Fibroblast of the aortic adventitia (primary cell): ENCODE measurements at places on chromosomes 6 and 20. TPM values are rescaled to one million over a fixed set of nuclear protein-coding genes. Genes with fewer than 3 reads are reported as not detected.

DNA sequence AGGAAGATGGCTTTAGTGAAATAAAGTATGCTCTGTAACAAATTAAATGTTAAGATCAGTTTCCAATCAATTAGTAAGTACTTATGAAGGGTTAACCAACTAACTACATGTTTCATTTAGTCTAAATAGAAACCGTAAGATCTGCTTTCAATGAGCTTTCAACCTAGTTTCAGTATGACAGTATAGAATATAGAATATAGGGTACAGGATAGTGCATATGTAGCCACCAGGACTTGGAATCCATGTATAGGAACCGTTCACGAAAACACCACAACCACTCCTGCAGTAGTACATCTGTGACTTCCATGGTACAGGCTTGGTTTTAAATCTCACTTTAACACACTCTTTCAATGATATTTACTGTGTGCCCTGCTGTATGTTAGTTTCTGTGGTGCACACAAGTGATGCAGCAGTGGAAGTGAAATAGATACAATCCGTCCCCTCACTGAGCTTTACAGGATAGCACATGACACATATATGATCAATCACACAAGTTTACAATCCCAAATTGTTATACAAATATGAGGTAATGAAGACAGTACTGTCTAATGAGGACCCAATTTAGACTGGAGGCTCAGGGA is 479.7 kb upstream of the MARCKS start:
- DNase-seq = no peak

DNA sequence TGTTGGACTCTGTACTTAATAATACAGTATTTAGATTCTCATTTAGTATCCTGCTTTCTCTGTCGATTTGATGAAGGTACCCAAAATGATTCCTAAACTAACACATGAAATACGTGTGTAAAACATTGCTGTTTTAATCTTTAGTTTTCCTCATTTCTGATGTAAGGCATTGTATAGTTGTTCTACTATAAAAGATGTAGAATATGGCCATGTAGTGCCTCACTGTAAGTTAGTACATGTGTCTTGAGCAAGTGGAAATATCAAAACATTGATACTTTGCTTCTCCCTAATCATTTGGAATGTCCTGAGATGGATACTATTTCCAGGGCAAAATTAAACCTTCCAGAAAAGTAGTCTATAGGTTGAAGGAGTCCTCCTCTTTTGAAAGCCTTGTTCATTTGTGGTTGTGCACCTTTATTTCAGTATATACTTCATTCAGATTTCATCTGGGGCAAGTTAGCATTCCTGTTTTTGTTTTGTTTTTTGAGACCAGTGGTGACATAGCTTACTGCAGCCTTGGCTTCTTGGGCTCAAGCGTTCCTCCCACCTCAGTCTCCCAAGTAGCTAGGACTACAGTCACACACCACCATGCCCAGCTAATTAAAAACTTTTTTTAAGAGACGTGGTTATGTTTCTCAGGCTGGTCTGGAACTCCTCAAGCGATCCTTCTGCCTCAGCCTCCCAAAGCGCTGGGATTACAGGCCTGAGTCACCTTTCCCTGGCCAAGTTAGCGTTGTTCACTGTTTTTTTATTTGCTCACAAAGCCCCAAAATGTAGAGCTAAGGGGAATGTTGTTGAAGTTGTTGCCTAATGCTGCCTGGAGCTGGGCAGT is 11.6 kb downstream of the SRSF3 start:
- peak; percentile 36 for DNase-seq

ADGRB3 gene
- 0.33 and 1.4 TPM in 2 replicates for total RNA-seq

GRCh38 chr6:101462576-101462975 is 69.1 kb downstream of the GRIK2 start:
- DNase-seq = peak; percentile 2

DNA sequence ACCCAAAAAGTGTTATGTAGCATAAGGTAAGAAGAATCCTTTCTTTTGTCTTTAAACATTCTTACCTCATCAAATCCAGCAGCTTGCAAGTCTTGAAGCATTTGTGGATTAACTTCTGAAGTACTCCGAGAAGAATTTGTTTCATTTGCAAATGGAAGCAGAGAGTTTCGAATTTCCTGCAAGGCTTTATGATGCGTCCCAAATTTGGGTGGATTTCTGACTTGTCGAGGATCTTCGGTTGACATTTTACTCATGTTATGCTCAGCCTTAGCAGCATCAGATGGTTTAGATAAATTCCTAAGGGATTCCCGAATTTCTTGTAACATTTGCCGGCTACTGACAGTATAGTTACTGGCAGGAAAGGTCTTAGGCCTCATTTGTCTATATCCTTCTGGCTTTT is 16.2 kb downstream of the LATS1 start:
- peak; percentile 13 for DNase-seq

DNA sequence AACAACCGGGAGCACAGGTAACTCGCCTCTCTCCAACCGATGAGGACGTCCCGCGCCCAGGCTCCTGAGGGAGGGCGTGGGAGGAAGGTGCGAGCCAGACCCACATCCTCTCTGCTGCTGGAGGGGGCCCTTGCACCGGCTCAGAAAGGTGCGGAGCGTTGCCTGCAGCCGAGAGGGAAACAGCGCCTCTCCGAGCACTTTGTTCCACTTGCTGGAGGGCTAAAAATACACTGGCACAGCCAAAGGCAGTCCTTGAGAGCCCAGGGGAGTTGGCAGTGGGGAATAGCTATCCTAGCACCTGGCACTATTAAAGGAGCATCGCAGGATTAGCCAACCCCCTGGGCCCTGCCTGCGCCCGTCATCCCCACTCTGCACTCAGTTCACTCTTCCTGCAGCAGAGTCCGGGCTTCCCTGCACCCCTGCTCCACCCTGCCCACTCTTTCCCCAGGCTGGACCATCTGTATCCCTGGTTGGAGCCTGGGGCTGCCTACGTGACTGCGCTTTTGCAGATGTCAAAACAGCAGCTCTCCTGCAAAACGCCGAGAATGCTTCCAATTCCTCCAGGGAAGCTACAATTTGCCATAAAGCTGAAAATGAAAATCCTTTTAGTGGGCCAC is 108.9 kb downstream of the SNX5 start:
- DNase-seq = no peak

GRCh38 chr6:107554326-107554725 is 64.4 kb downstream of the SOBP start:
- DNase-seq = no peak

- no peak for DNase-seq
Measured at GRCh38 chr20:57618764-57619050, 1.5 kb downstream of the ZBP1 start.

BFSP1 gene
- total RNA-seq = 1.3 and 3.5 TPM in 2 replicates

ADGB gene
- total RNA-seq = not detected in 2 replicates

- DNase-seq = peak; percentile 73
Measured at GRCh38 chr6:1767481-1768246, 157.9 kb downstream of the FOXC1 start.

FAM217B gene
- total RNA-seq = 5.8 and 6.9 TPM in 2 replicates

GCM1 gene
- under 0.01 TPM in 1 of 2 replicates, not detected in the other for total RNA-seq

MLN gene
- not detected in 2 replicates for total RNA-seq

GRCh38 chr6:5517796-5518195 is 256.5 kb downstream of the FARS2 start:
- no peak for DNase-seq

HLA-DRB5 gene
- total RNA-seq = not detected in 2 replicates

GRCh38 chr20:46987001-46987400 is 92.4 kb downstream of the EYA2 start:
- no peak for DNase-seq

GRCh38 chr6:106547601-106548453 is 81.5 kb downstream of the RTN4IP1 start:
- DNase-seq = peak; percentile 81

DNA sequence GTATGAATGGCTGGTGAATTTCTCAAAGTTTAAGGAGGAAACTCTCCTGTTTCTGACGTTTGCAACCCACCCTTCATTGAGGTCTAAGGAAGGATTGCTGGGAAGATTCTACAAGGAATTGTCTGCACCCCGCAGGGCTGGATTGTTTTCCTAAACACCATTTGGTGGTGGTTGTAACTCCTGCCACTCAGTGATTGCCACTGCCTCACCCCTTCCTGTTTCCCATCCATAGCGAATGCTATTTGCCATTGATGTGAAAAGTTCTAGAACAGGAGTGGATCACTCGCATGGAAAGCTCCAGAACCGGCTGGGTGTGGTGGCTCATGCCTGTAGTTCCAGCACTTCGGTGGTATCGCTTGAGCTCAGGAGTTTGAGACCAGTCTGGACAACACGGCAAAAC is 8.7 kb upstream of the DSP start:
- DNase-seq = no peak

DNA sequence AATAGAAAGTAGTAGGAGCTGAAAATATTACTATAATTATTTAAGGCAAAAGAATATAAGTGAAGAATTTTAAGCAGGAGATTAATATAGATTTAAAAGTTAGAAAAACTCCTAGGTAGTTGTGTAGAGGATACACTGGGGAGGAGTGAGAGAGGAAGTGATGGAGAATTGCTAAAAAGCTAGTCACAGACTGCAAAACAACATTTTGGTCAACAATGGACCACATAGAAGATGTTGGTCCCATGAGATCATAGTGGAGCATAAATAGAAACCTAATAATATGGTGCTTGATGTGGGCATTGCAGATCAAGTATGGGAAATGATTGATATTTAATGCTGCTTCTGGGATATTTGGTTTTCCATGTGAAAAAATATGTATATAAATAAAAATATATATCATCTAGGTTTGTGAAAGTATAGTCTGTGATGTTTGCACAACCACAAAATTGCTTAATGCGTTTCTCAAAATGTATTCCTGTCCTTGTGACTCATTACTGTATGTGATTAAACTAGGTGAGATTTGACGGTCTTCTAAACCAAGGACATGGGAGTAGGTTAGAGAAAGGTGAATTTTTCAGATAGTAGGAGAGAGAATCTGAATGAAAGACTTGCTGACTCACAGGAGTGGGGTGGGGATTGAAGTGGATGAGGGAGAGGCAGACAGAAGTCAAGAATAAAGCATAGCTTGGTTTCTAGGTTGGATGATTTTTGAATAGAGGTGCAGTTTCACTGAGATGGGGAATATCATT is 174.0 kb downstream of the BCKDHB start:
- DNase-seq = no peak
